ENCODE measurements at places on chromosomes 16 and 17.

DNA sequence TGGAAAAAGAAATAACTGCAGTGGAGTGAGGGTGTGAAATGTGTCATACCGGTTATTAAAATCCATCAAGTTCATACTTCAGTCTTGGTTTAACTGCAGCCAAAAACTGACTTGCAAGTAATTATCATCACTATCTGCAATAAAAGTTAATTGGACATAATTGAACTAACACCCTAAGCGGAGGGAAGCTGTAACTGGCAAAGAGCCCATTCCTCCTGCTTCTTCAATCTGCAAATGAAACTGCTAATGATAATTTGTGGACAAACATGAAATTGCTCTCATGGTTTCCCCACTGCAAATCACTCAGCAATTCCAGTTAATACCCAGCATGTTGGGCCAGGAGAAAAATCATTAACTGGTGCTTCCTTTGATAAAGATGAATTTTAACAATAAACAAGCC, 46.5 kb downstream of the FAM222B start:
- no peak for DNase-seq

GRCh38 chr16:7967996-7968509, 622.3 kb downstream of the TMEM114 start:
- no peak for DNase-seq

DNA sequence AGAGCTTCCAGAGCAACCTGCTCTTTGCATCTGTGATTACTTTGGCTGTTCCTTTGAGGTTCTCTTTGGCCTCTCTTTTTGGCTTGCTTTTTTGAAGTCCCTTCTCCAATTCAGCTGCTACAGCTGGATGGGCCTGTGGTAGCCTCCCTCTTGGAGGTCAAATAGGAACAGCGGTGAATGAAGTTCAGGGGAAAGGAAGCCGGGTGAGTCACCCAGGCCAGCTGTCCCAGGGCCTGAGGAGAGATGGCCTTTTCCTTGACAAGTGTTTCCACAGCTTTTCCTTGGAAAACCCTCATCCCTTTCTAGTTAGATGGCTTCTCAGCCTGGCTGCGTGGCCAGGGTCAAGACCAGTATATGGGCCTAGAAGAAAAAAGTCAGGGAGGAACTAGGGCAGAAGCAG, 103.1 kb downstream of the STX8 start:
- DNase-seq, result no peak

- no peak for DNase-seq
These were observed 1.7 kb downstream of the PSMD11 start for GRCh38 chr17:32445971-32446370.

DNA sequence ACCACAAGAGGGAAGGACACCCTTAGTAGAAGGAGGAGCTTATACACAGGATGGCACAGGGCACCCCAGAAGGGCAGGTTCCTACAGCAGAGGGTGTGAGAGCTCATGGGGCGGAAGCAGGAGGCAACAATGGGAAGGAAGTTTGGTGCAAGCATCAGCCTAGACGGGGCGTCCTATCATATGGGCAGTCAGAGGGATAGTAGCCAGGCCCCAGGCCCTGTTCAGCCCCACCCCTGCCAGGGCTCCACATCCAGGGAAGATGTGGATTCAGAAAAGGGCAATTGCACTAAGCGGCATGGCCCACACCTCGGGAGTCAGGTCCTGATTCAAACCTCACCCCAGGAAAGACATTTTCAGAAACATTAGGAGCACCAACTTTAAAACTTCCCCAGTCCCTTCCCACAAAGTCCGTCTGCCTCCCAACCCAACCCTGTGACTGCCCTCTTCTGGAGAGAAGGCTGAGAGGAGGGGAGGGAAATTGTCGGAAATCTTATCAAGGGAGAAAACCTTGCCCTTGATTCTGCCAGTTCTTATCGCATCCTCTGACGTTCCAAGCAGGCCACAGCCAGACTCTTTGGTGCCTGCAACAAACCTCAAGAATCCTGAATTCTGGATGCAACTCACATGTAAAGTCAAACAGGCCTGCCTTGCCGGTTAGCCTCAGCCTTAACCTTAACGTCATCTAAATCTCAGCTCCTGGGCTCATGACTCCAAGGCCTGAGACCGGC, 198.8 kb upstream of the CDH5 start:
- no peak for DNase-seq

GRCh38 chr17:35428229-35428628, 4.1 kb downstream of the SLFN12 start:
- DNase-seq, result no peak

- no peak for DNase-seq
These were observed 28.5 kb downstream of the STAT5B start for GRCh38 chr17:42247734-42248133.

DNA sequence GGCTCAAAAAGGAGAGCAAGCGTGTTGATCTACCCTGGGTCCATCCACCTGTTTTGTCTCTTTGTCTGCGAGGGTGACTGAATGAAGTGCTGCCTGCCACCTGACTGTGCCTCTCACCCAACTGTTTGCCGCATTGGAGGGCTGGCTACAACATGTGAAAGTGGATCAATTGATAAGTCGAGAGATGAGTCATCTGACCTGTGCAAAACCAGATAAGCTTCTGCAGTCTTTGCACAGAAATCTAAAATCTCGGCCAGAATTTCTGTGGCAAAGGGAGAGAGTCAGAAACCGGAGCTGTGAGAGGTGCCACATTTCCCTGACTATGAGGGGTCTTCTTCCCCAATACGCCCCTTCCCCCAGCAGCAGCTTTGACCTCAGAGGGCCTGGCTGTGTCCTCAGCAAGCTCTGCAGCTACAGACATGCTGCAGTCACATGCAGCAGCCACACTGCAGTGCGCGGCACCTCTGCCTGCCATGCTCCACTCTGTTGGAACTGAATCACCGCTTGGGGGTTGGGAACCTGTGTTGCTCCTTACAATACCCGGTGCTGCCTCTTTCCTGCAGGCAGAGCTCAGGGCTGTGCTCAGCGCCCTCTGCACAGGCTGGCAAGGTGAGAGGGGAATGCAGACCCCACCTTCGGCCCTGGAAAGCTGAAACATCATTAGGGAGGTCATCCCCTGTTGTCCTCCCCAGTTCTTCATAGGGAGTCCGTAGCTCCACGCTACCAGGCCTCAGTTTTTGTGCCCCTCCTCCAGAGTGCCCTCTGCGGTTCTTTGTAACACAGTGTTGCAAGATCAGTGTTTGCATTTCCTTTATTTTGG, 16.2 kb upstream of the HAS3 start:
- no peak for DNase-seq

GRCh38 chr17:66474258-66474657, 171.8 kb downstream of the PRKCA start:
- no peak for DNase-seq

GRCh38 chr16:85088570-85089199, 23.6 kb downstream of the CIBAR2 start:
- no peak for DNase-seq

GRCh38 chr16:4534151-4534790, 4.3 kb downstream of the CDIP1 start:
- no peak for DNase-seq

DNA sequence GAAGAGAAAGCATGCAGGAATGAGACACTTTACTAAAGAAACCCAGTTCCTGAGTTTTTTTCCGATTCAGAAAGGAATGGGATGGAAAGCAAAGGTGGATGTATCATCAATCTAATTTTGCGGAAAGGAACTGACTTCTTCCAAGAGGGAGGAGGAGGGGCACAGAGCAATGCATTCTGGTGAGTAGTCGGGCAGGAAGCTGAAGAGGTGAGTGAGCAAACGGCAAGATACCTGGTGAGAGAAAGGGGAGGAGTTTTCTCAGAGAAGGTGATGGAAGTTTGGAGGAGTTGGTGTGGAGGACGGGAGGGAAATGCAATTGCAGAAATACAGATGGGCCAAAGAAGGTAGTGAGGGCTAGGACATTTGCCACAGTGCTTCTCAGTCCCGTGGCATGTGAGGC, 713.2 kb downstream of the KCNJ2 start:
- DNase-seq, result no peak

GRCh38 chr17:63494300-63494928, 17.6 kb downstream of the ACE start:
- DNase-seq, result no peak

DNA sequence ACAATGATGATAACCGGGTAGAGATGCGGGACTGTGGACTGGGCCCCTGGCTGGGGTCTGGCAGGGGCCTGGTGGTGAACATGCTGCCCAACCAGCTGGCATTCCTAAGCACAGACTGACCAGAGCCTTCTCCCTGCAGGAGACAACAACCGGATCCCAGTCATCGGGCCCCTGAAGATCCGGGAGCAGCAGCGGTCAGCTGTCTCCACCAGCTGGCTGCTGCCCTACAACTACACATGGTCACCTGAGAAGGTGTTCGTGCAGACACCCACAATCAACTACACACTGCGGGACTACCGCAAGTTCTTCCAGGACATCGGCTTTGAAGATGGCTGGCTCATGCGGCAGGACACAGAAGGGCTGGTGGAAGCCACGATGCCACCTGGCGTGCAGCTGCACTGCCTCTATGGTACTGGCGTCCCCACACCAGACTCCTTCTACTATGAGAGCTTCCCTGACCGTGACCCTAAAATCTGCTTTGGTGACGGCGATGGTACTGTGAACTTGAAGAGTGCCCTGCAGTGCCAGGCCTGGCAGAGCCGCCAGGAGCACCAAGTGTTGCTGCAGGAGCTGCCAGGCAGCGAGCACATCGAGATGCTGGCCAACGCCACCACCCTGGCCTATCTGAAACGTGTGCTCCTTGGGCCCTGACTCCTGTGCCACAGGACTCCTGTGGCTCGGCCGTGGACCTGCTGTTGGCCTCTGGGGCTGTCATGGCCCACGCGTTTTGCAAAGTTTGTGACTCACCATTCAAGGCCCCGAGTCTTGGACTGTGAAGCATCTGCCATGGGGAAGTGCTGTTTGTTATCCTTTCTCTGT, 5.1 kb upstream of the SLC7A6 start:
- DNase-seq, result no peak

DNA sequence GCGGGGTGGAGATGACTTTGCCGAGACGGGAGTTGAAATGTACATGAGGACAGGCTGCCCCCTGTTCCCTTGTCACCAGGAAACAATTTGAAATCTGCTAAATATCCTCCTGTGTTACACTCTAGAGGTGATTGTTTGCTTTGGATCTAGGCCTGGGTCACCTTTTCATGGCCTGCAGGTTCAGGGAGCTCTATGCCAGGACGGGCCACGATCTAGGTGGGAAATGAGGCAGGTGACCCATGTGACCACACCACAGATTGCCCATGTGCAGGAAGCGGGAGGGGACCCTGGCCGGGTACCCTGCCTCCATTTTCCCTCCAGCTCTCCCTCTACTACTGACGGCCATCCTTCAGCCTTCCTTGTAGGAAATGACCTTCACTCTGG, 43.4 kb downstream of the MEAK7 start:
- DNase-seq, result no peak

- no peak for DNase-seq
These were observed 49.3 kb upstream of the CACNG4 start for GRCh38 chr17:66915204-66915611.

GRCh38 chr17:71395901-71396300, 724.9 kb upstream of the SOX9 start:
- no peak for DNase-seq

DNA sequence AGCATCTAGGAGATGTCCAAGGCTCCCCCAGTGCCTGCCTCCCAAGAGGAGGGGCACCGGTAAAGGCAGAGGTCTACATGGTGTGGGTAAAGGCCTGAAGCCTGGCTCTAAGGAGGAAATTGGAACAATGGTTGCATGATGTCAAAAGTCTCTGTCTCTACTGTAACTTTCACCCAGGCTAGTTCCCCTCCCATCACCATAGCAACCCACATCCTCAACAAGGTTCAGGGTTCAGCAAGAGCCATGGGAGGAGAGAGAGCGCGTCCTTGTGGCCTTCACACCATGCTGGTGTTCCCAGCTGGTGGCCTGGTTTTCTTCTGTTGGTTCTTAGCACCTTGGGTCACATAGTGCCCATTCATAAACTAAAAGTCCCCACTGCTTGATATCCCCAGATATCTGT, 196.7 kb upstream of the CDH5 start:
- no peak for DNase-seq

GRCh38 chr17:43444223-43445008, 39.4 kb upstream of the DHX8 start:
- no peak for DNase-seq

DNA sequence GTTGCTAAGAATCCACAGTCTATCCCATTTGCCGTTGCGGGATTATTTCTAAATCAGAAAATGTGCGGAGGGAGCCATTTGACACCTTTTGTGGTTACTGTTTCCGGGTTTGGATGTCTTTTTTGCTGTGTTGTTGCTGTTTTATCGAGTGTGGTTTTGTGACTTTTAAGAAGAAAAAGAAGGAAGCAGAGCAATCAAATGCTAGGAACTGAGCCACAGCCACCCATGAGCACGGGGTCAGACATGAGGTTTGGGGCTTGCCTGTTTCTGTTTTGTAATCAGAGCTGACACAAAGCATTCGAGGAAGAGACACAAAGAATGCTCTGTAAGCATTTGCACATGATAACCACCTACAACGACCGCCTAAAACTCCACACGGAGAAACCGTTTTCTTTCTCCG, 53.1 kb upstream of the CHMP6 start:
- no peak for DNase-seq

GRCh38 chr17:44915321-44915726, at the start of gene GFAP:
GFAP (minus strand) TSS chr17:44915500; CDS start chr17:44915486, 14 bp downstream.
- no peak for DNase-seq

DNA sequence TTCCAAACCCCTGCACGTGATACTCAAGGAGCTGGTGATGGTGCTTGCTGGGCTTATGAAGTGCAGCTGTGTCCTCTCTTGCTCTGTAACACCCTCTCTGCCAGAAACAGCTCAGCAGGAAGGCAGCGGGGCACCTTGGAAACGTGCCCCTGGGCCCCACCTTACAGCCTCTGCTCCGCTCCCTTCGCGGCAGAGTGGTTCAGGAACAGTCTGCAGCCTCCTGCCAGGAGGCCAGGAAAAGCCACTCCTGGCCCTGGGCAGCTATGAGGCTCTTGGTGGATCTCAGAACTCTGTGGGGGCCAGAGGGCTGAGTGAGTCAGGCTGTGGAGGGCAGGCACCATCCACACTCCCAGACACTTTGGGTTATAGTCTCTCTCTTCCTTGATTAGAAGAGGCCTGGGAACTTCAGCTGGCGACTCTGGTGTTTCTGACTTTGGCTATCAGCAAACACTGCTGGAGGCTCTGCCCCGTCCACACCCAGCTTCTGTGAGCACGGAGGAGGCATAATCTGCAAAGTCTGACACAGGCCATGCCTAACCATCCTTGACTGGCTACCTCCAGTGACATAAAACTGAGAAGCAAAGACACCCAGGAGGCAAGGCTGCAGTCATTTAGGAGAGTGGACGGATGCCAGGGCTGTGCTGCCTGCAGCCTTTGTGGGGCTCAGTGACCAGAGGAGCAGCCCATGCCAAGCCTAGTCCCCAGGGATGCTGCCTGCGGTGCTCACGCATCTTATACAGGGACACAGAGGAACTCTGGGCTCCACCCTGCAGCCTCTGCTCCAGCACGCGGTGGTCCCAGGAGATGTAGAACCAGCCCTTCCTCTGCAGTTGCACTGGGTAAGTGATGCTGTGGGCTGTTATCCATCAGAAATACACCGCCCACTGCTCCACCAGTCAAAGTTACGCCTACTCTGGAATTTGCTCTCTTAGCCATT, 65.3 kb downstream of the METRNL start:
- no peak for DNase-seq

- DNase-seq, result no peak
These were observed 156.0 kb upstream of the MAF start for GRCh38 chr16:79756571-79756970.

- DNase-seq, result no peak
These were observed 5.7 kb downstream of the C16orf86 start for GRCh38 chr16:67672306-67672705.

- DNase-seq, result no peak
These were observed 632.9 kb upstream of the C16orf82 start for GRCh38 chr16:26433807-26434206.

GRCh38 chr17:72976971-72977770, 115.3 kb downstream of the SLC39A11 start:
- no peak for DNase-seq

GRCh38 chr17:80816241-80817103, 175.2 kb upstream of the CHMP6 start:
- DNase-seq, result no peak

Data from stimulated activated CD4-positive, alpha-beta T cell treated with anti-CD3 and anti-CD28 coated beads, Interleukin-4, amount 100 ng/mL, for 4 hours (primary cell).